ACHN (cell line): ENCODE measurements at places on chromosomes 1 and 21.

DNA sequence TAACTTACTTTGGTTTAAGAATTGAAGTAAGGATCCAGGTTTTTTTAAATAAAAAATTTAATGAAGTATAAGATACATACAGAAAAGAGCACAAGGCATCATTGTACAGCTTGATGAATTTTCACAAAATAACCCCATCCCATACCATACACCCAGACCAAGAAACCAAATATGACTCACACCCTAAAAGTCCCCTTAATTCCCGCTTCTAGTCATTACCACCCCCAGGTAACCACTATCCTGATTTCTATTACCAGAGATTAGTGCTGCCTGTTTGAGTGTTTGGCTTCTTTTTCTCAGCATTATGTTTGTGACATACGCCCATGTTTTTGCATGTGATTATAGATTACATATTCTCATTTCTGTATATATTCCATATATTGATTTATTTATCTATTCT is 98.5 kb upstream of the HIVEP3 start:
- no peak for DNase-seq

DNA sequence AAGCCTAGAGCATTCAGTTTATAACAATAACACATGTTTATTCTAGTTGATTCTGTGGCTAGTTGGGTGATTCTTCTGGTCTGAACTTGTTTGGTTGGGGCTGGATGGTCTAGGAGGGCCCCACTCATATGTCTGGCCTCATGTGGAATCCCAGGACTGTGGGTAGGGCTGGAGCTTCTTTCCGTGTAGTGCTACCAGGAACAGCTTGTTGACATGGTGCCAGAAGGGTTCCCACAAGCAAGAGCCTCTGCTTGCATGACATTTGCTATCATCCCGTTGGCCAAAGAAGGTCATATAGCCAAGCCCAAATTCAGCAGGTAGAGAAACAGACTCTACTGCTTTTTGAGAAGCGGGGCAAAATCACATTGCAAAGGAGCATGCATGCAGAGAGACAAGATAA is 67.6 kb upstream of the PPP2R5A start:
- no peak for DNase-seq

DNA sequence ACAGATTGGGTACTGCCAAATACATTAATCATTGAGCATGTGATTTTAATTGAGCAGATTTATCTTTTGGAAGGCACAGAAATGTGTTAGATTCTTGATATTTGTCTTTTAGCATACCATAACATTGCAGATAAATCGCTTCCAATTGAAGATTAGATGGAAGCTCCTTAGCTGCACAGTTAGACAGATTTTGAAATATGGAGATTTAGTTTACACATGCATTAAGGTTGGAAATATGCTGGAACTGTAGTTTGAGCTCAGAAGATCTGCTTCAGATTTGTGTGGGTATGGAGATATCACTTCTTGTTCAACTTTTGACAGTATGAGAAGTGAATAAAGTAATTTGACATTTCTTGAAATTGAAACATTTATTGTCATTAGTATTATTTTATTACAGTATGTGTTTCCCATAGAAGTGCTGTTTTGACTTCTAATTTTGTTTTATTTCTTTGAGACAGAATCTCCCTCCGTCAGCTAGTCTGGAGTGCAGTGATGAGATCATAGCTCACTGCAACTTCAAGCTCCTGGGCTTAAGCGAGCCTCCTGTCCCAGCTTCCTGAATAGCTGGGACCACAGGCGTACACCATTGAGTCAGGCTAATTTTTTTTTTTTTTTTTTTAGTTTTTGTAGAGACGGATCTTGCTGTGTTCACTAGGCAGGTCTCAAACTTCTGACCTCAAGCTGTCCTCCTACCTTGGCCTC is 29.1 kb downstream of the THRAP3 start:
- DNase-seq: no peak

GRCh38 chr1:15201849-15202551 is 45.0 kb upstream of the FHAD1 start:
- peak; percentile 90 for DNase-seq

- peak; percentile 39 for DNase-seq
Measured at GRCh38 chr1:166069390-166069789, 97.4 kb downstream of the FAM78B start.

DNA sequence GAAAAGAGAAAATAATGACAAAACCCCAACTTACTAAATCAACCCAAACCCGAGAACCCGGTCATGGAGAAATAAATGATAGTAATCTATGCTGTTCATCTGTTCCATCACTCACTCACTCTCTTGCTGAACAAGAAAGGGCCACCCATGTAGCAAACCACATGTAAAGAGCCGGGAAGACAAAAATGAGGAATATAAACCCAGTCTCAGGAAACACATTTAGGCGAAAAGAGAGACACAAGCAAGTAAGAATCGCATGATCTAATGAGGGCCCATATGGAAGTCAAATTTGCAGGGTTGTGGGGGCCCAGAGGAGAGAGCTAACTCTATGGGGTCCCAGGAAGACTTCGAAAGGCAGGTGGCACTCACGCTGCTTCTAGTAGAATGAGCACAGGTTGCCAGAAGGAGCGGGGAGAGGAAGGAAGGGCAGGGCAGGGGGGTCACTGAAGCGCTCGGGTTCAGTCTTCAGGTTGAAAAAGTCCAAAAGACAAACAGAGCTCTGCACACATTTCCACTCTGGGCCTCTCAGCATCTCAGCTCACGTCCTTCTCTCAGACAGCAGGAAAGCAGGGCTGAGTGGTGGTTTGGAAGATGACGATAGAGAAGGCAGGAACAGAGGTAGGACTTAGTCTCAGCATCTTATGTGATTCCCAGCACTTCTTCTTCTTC is 142.9 kb upstream of the KRTAP19-8 start:
- DNase-seq: no peak

GRCh38 chr1:115400426-115400825 is 62.4 kb upstream of the NGF start:
- DNase-seq: no peak
